Effector CD4-positive, alpha-beta T cell (primary cell): ENCODE measurements at places on chromosomes 2 and 18.

- DNase-seq: no peak
These were observed 67.1 kb upstream of the EPAS1 start for GRCh38 chr2:46230115-46230571.

GRCh38 chr18:5890331-5891183, 4.8 kb downstream of the TMEM200C start:
- no peak for DNase-seq

- DNase-seq: no peak
These were observed 10.8 kb downstream of the ALPP start for GRCh38 chr2:232389327-232389726.

DNA sequence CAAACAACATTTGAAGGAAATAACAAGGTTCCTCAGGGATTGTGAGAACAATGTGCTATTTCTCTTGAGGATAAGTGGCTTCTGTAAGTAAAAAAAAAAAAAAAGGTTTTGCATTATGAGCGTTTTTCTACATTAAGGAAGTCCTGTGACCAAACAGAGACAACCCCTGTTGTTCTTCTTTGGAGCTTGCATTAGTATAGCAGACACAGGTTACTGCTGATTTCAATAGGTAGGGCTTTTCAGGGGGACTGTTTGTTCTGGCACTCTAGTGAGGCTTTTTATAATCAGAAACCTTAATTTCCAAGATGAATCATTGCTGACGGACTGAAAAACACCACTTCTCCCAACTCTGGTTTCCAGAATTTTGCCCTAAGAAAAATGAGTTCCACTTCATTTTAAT, 8.2 kb downstream of the DPP10 start:
- DNase-seq: no peak

DNA sequence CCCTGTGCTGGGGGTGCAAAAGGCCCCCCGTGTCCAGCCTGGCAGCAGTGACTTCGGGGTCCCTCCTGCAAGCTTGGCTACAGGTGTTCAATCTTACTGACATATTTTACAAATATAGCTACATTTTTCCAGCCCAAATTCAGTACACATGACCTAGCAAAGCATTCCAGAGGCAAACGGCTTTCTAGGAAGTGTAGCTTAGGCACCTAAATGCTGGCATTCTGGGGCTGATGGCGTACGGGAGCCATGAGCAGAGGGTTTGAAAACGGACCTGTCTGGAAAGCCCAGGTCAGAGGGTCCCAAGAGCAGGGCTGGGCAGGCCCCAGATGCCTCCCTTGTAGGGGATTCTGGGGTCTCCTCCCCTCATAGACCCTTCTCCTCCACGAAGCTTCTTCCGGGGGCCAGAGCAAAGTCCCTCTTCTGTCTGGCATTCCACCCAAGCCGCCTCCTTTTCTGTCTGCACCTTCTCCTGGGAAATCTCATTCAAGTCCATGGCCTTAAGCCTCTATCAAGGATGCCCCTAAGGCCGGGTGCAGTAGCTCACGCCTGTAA, 63.3 kb upstream of the ASAP2 start:
- no peak for DNase-seq

GRCh38 chr2:184371641-184372040, 226.7 kb upstream of the ZNF804A start:
- DNase-seq: no peak

DNA sequence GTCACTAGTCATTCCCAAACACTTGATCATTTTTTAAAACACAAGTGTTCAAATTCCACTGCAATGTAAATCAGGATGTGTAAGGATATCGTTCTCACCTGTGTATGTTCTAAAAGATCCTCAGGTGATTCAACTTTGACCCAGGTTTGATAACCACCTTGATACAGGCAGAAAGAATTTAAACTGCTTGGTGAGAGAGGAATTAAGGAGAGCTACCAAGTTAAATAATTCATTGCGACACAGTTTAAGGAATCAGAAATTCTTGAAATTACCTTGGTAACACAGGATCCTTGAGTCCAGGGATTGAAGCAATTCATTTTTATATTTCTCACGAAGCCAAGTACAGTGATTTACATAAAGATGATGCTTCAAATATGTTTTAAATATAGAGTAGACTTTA, 80.7 kb upstream of the EHBP1 start:
- no peak for DNase-seq

GRCh38 chr18:25953111-25953510, 137.3 kb downstream of the SS18 start:
- DNase-seq: no peak

- peak; percentile 46 for DNase-seq
These were observed 43.3 kb upstream of the EDAR start for GRCh38 chr2:109032229-109032820.

DNA sequence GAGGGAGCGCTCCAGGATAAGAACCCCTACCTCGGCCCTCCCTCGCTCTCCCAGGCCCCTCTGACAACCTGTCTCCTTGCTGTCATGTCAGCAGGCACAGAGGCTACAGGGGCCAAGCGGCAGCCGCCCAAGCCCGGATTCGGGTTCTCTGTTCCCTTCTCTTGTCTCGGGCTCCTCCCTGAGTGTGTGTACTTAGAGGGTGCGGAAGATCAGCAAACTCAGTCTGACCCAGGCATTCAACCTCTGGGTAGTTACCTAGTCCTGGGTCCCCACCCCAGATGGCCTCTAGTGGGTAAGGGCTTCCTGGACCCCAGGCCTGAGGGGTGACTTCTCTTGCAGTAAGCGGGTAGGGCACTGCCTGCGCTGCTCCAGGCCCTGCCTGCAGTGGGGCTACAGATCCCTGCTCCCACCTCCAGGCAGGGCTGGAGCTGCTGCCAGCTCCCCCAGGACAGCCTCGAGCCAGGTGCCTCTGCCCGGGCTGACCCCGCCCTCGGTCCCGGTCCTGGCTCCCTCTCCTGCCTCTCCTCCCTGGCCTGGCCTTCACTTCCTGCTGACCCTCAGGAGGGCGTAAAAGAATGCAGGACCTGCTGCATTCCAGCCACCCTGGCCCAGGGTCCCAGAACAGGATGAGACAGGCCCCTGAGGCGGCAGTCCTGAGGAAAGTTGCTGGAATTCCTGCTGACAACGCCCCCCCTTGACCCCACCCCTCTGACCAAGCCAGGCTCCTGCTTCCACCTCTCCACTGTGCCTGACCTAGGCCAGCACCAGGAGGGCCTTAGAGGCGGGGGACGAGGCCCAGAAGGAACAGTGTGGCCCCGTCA, 22.0 kb downstream of the GPC1 start:
- DNase-seq: no peak

GRCh38 chr18:36798738-36799473, 29.9 kb downstream of the TPGS2 start:
- no peak for DNase-seq

GRCh38 chr2:201414099-201415023, 36.9 kb downstream of the TRAK2 start:
- DNase-seq: no peak

- no peak for DNase-seq
These were observed 8.9 kb downstream of the SH2D6 start for GRCh38 chr2:85427300-85427835.

DNA sequence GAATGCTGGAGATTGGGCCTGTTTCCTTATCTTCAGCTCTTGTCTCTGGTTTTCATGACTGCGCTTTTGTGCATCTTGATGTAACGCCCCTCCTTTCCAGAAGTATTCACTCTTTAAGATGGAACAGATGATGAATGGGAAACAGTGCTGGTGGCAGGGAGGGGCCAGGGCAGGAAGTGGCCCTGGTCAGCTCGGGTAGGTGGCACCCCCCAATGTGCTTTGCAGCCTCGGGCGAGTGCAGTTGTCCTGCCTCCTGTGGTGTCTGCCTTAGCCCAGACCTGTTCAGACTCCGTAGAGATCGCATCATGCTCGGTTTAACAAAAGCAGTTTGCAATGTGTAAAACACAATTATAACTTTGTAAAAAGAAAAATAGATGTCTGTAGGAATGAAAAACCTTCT, 17.0 kb upstream of the MGAT4A start:
- DNase-seq: no peak

DNA sequence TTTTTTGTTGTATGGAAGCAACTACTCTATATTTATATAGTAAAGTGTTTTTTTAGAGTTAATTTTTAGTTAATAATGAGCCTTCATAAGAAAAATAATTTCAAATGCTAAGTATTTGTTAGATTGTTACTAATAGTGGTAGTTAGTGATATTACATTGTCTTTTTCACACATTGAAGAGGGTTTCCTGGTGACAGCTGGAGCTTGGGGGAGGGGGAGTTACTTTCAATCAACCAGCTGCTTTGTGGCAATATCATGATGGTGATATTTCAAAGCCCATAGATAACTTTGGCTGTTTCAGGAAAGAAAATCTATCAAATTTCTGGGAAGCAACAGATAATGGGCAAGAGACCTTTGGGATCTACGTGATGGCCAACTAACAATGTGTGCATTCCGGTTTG, 4.1 kb downstream of the RHBDD1 start:
- DNase-seq: no peak

DNA sequence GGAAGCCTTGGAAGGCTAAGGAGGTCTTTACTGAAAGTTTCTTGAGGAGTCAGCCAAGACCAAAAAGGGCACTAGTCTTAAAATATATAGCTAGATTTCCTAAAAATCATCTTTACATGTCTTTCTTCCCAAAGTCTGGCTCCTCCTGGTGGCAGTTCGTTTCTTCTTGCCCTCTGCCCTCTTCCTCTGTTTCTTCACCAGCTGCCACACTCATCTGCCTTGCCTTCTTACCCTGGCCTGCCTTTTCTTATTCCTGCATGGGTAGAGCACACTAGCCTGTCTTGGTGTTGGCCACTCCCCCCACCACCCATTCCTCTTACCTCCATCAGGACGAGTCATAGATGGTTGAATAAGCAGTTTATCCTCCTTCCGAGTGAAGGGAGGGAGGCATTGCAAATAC, 129.8 kb downstream of the RAPGEF4 start:
- DNase-seq: no peak

DNA sequence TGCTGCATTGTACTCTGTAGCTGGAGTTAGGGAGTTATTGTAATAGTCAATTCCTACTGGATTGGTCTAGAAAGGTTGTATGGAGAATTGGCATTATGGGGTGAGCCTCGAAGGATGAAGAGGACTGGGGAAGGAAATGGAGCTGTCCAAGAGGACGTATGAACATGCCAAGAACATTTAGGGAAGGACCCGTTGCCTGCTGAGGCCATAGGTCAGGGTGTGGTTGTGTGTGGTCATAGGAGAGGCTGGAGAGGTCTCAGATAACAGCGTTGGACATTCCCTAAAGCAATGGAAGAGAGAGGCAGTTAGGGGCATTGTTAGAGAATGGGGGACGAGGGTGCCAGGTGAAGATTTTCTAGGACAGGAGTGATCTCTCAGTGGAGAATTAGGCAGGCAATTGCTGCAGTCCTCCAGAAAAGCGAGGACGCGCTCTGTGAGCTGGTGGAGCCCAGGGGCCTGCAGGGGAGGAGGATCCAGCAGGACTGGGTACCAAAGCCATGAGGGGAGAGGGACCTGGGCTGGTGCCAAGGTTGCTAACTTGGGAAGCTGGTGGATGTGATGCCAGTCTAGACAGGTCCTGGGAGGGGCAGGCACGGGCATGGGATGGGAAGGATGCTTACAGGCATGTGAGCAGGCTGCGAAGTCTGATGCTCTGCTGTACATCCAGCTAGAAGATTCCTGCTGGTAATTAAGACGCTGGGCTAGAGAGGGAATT, 9.4 kb upstream of the PSD4 start:
- no peak for DNase-seq

- DNase-seq: no peak
These were observed 274.2 kb upstream of the LRATD1 start for GRCh38 chr2:14358339-14358738.

DNA sequence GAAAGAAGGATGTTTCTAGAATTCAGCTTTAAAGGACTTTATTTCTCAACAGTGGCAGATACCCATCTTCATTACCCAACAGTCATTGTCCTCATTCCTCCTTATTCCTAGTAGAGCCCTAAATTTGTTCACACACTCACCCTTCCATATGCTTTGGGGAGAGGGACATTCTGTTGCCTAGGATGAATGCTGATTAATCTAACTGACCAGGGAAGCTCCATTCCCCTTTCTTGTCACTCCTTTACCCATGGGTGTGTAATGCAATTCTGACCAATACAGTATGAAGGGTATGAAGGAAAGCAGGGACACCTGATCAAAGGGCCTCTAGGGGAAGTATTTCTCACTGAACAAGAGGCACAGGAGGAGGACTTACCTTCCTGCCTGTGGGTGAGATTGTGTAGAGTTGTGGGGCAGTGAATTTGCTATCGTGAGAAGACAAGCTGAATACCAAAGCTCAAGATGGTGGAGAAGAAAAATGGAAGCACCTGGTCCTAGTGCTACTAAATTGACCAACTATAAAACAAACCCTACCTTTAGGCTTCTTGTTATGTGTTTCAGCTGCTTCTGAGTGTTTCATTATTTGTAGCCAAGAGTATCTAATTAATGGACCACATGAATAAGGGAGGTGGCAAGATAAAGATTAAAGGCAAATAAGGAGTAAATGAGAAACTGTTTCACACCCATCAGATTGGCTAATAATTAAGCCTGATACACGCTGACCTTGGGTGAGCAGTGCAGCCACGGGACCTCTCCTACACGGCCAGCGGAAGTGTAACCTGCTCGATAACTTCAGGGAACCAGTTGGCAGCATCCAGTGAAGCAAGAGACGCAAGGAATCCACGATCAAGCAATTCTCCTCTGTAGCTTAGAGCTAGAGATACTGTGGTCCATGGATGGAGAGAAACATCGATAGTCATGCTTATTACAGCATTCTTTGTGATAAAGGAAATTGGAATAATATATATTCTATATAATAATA, 202.3 kb downstream of the MYCN start:
- no peak for DNase-seq

DNA sequence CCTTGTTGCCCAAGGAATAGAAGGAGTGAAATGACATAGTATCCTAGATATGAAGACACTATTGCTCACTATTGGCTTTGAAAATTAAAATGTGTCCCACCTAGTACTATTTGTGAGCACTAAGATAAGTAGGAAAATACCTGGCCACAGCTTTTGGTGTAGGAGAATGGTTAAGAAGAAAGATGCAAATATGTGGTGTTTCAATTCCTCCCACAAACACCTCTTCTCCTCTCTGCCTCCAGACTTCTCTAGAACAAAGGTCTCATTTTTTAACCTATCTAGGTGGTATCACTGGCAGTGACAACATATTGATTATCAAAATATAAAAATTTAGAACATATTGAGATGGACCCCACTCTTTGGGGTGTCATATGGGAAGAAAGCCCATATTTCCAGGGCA, 929.9 kb upstream of the FANCL start:
- no peak for DNase-seq

DNA sequence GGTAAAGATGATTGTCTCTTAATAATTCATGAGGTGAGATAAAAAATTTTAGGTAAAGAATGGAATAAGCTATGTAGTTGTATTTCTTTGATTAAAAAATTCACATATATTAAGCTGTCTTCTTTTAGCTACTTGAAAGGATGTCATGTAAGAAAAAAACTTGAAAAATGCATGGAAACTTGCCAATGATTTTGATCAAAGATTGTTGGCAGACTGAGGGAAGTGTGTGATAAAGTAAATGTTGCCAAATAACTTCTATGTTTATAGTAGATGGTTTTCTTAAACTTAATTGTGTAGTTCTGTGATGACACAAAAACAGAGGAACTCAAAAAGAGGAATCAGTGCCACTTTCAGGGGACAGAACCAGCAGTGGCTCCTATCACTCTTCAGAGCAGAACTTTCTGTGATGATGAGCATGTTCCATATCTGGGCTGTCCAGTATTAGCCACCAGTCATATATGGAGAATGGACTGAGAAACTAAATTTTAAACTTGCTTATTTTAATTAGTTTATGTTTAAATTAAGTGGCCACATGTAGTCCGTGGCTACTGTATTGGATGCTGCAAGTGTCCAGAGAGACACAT, 51.9 kb upstream of the SLC38A11 start:
- no peak for DNase-seq

- DNase-seq: no peak
These were observed 120.9 kb upstream of the DLX2 start for GRCh38 chr2:172223601-172224054.
